OCI-LY7 (cell line): ENCODE measurements at places on chromosomes 3 and 15. TPM values are rescaled to one million over a fixed set of nuclear protein-coding genes. Genes with fewer than 3 reads are reported as not detected.

Gene ANKUB1
- total RNA-seq: not detected in 2 replicates

Gene ASB14
- total RNA-seq: not detected in 2 replicates

Gene ZNF445
- 11.7 and 13.4 TPM in 2 replicates for total RNA-seq

Gene ARL14
- not detected in 2 replicates for total RNA-seq

Gene HGD
- total RNA-seq: not detected in 2 replicates

Gene TGM5
- not detected in 2 replicates for total RNA-seq

Gene ZNF80
- total RNA-seq: not detected in 2 replicates

Gene CAMK2N2
- 0.28 TPM in 1 of 2 replicates, not detected in the other for total RNA-seq

Gene CHRD
- total RNA-seq: 0.07 TPM in 1 of 2 replicates, not detected in the other

Gene KLF15
- total RNA-seq: 26.4 and 35.0 TPM in 2 replicates

Gene PP2D1
- total RNA-seq: not detected in 2 replicates

Gene GASK1A
- total RNA-seq: not detected in 2 replicates

Gene PLSCR5
- not detected in 2 replicates for total RNA-seq
